ENCODE measurements at places on chromosomes 11 and 22.

GRCh38 chr11:47659276-47659675 lies 16.9 kb upstream of the MTCH2 start:
- no peak for DNase-seq

- DNase-seq, result no peak
Observed at GRCh38 chr11:107844041-107844440, 14.5 kb downstream of the SLC35F2 start.

- DNase-seq, result no peak
Observed at GRCh38 chr11:69684651-69685050, 9.5 kb upstream of the LTO1 start.

- DNase-seq, result peak; percentile 37
Observed at GRCh38 chr11:35030716-35031213, 108.2 kb upstream of the CD44 start.

- no peak for DNase-seq
Observed at GRCh38 chr11:118033443-118033842, 43.4 kb upstream of the TMPRSS4 start.

GRCh38 chr11:128848815-128849455 lies 18.2 kb downstream of the KCNJ1 start:
- DNase-seq, result peak; percentile 78

Data from activated CD4-positive, alpha-beta T cell treated with anti-CD3 and anti-CD28 coated beads, Interleukin-2, amount 50 U/mL, for 48 hours (primary cell).